A673 (cell line): ENCODE measurements at places on chromosomes 13 and 19.

DNA sequence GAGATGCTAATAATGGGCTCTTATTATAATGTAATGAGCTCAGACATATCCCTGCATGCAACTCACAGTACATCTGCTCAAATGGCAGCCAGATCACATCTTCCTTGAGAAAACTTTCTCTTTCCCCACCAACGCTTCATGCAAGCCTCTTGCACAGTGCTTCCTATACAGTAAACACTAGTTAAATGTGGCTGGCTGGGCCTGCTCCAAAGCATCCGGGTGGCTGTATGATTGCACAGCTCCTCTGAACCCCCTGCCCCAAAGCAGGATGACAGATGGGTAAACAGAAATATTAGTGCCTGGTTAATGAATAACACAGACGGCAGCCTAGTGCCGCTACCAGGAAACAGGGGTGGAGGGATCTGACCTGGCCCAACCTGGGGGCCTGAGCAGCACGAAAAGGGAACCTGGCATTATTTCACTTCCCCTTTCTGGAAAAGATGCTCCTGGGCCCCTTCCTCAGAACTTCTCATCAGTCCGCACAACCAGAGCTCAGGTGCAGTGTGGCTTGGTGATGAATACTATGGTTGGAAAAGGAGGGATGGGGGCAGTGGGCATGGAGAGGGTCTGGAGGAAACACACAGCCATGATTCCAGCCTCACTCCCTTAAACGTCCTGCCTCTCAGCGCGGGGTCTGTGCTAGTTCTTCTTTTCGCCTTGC lies 10.8 kb downstream of the FFAR2 start:
- no peak for DNase-seq

DNA sequence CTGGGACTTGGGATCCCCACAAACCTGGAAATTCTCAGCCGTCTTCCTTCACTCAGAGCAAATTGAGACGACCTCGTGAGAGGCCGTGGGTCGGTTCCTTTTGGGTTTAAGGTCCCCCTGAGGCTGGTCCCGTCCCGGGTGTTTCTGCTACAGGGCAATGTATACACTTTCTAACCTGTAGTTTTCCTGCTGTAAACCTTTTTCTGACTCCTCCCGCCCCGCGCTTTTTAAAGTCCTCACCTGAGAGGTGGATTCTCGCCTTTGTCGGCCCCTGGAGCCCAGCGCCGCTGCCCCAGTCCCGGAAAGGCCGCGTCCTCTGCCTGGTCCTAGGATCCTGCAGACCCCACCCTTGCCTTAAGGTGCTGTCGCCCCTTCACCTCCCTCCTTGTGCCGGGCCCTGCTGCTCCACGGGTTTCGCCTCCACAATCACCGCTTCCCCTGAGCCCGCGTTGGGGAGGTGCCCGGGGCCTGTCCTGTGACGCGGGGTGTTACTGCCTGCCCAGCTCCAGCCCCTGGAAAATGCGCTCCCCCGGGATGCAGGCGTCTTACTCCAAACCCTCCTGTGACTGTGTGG lies 391 bp downstream of the ZNF761 start:
- peak; percentile 4 for DNase-seq

DNA sequence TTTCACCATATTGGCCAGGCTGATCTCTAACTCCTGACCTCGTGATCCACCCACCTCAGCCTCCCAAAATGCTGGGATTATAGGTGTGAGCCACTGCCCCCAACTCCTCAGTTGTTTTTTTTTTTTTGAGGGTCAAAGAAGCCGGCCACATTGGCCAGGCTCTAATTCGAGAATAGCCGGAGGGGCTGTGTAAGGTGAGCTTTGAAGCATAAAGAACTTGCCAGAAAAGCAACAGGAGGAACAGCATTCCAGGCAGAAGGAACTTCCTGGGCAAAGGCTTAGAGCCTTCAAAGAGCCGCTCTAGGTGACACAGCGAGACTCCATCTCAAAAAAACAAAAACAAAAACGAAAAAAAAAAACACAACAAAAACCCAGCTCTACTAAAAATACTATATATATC lies 1.2 kb upstream of the BABAM1 start:
- no peak for DNase-seq

- DNase-seq, result no peak
Observed at GRCh38 chr19:27993619-27994570, 1219.1 kb downstream of the UQCRFS1 start.

DNA sequence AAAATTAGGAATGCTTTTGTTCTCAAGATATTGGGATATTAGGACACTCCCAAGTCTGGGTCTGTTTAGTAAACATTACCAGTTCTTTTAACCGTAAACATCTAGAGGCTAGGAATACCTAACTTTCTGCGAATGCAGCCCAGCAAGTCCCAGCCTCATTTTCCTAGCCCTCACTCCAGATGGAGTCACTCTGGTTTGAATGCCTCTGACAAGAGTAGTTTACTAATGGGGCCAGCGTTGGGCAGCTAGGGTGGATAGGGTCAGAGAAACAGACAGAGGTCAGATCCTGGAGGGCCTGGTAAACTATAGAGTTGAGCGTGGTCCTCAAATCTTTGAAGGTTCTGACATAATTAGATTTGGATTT lies 53.6 kb downstream of the WDFY2 start:
- no peak for DNase-seq

DNA sequence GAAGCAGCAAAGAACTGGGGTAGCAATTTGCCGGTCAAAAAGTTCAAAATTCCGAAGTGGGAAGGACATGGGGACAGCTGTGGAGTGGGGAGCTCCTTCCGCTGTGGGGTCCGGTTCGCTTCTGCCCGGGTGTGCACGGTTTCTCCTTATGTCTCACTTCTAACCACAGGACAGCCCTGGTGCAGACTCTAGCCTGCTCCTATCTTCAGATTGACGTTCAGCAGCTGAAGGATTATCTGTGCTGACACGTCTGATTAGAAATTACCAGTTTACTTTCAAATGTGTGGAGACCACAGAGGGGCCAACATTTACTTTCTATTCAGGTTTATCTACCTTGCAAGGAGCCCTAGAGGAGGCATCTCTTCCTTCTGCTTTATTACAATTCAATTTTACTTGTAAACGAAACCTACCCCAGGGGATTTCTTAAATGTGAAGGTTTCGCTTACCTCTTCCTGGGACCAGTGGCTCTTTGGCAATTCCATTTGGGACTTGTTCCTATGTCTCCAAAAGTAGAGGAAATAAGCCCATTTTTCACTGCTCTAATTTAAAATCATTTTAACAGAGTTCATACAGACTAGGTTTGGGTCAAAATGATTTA lies 27.3 kb downstream of the LHFPL6 start:
- DNase-seq, result no peak

DNA sequence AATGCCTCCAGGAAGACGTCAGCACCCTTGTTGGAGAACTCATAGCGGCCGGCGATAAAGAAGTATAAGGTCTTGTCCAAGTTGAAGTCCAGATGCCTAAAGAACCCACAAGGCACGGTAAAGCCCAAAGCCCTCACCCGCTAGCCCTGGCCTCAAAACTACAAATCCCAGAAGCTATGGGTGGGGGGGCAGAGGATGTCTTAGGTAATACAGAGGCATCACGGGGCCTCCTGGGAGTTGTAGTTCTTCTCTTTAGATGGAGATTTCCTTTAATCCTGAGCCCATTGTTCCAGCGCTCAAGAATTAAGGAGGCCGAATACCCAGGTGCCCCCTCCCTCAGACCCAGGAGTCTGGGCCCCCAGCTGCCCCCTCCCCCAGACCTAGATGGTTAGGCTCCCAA lies 10.8 kb downstream of the GYS1 start:
- DNase-seq, result no peak

GRCh38 chr19:34254698-34255432 lies 511 bp downstream of the GARRE1 start:
- peak; percentile 55 for DNase-seq

DNA sequence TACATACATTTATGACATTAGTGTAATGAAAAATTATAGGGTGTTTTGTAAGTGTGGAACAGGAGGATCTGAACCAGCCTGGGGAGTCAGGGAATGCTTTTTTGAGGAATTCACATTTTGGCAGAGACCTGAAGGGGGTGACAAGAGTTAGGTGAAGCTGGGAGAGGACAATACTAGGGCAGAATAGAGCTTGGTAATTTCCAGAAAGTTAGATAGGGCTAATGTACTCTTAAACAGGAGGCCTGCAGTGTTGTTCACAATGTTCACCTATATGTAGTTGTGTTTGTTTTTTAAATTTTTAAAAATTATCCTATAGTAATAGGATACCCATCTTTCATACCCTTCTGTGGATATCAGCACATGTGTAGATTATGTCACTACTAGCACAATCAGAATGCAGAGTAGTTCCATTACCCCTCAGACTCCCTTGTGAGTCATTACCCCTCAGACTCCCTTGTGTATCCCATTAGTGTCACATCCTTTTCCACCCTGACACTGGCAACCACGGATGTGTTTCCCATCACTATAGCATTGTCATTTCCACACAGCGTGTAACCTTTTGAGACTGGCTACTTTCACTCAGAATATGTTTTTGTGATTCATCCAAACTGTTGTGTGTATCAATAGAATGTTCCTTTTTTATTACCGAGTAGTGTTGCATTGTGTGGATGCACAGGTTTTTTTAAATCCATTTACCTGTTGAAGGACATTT lies 43.1 kb downstream of the PCCA start:
- DNase-seq, result peak; percentile 96

- no peak for DNase-seq
Observed at GRCh38 chr13:80931766-80932165, 590.8 kb upstream of the SPRY2 start.
